ENCODE measurements at places on chromosomes 2 and 18.

DNA sequence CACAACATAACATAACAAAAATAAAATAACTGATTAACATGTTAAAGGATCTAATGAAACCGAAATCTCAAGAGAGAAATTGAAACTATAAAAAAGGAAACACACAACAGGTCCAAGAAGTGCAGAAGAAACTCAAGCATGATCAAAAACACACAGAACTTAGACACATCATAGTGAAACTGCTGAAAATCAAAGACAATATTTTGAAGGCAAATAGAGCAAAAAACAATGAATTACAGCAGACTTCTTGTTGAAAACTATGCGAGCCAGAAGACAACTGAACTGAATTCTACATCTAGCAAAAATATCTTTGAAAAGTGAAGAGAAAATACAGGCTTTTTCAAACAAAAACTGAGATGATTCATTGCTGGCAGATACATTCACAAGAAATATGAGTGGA, 61.3 kb downstream of the UGP2 start:
- DNase-seq: no peak

DNA sequence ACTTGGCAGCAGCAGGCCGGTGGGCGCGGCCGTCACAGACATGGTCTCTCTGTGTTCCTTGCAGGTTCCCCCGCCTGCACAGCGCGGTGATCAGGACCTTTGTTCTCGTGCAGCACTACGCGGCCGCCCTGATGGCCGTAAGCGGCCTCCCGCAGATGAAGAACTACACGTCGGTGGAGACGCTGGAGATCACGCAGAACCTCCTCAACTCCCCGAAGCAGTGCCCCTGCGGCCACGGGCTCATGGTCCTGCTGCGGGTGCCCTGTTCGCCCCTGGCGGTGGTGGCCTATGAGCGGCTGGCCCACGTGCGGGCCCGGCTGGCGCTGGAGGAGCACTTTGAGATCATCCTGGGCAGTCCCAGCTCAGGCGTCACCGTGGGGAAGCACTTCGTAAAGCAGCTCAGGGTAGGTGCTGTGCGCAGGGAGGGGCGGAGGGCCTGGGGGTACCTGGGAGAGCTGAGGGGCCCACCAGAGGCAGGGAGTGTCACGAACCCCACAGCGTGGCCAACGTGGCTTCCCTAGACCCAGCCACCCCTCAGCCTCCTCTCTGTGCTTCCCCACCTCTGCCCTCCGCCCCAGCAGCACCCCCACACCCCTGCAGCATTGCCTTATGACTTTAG, 59.3 kb downstream of the NTSR2 start:
- no peak for DNase-seq

- DNase-seq: no peak
These were observed 40.0 kb downstream of the AGAP1 start for GRCh38 chr2:235533616-235534385.

- no peak for DNase-seq
These were observed 160.5 kb upstream of the STK17B start for GRCh38 chr2:196331851-196332250.

DNA sequence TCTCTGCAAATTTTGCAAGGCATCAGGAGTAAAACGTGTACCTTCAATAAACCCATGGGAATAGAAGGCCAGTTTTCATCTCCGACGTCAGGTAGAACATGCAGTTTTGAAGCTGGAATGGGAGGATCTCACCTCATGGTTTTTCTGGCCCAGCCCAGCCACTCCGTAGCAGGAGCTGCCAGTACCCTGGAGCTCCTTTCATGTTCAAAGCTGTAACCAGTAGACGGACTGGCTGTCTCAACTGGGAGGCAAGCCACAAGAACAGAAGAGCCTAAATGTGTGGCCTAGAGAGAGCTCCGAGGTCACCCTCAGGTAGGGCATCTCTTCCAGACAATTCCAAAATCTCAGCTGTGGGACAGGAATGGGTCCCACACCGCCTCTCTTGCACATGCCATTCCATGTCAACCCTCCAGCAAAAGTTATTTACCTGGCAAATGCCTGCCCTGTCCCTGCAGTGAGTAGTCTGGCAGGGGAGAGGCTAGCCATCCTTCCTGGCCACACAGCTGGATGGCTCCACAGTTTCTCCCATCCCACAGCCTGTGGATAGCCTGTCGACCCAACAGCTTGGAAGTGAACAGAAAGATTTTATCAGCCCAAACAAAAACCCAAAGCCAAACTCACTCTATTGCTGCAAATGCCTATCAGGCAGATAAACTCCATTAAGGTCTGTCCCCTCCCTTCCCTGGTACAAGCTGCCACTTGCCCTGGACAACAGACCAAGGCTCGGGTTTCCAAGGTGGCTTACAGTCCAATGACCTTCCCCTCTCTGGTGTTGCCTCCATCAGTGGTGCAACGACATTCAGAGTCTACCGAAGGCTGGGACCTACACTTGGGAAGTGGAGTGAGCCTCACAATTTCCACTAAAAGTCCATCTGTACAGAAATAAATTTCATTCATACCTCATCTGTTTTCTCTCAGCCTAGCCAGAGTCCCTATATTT, 27.8 kb downstream of the CRACDL start:
- DNase-seq: no peak

- DNase-seq: no peak
These were observed 281.6 kb upstream of the STON1 start for GRCh38 chr2:48248251-48248933.

DNA sequence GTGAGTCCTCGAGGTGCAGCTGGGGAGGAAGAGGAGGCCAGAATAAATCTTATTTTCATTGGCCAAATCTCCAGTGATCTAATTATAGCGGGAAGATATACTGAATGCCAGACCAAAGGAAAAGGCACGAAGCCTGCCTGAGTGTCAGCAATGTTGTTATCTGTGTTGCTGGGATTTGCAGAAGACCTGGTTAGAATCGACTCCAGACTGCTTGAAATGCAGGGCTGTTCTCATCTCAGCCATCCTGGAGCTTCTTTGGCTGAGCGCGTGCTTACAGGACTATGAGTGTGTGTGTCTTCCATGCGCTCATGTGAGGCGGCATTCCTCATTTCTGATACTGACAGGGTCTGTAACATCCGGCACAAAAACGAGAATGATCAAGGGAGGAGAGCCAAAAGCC, 81.2 kb downstream of the TSN start:
- no peak for DNase-seq

DNA sequence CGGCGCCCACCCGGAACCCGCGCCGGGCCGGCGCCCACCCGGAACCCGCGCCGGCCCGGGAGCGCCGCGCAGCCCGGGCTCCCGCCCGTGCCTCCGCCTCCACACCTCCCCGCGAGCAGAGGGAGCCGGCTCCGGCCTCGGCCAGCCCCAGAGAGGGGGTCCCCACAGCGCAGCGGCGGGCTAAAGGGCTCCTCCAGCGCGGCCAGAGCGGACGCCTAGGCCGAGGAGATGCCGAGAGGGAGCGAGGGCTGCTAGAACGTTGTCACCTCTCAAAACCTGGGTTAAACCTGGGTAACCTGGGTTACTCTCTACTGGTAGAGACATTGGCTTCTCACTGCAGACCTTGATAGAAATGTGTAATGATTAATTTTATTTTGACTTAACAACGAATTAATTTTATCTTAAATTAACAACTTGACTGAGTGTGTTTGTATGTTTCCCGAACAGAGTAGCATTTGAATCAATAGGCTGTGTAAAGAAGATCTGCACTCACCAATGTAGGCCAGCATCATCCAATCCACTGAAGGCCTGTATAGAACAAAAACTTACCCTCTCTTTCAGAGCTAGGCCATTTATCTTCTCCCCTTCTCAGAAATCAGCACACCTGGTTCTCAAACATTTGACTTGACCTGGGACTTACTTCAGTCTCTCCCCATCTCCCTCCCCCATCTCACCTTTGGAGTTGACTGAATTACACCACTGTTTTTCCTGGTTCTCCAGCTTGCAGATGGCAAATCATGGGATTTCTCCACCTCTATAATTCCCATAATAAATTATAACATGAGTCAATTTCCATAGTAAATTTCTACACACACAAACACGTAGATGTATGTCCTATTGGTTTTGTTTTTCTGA, 242.7 kb downstream of the ASXL3 start:
- no peak for DNase-seq

- DNase-seq: no peak
These were observed 120.5 kb downstream of the PMAIP1 start for GRCh38 chr18:60020107-60020925.

DNA sequence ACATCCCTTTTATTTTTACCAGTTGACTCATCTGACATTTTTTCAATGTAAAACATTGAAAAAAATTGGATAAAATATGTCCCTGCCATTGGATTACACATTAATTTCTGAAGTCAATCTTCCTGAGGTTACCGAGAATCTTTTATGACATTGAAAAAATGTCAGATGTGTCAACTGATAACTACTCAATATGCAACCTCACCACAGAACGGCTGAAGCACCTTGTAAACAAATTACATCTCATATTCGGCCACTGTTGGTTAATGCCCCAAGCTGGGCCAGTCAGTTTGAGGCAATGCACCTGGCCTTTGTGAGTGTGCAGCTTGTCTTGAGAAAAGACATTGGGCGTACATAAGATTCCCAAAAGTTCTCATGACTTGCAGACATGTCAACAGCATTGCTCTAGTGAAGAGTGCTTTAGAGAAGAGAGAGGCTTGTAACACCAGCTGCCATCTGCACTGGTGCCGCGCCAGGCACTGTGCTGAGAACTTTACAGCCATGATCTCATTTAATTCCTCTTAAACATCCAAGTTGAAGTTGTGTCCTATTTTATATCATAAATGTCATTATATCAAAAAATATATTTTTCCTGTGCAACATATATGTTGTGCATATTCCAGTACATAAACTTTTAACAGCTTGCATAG, 112.7 kb upstream of the SLC35G4 start:
- no peak for DNase-seq

DNA sequence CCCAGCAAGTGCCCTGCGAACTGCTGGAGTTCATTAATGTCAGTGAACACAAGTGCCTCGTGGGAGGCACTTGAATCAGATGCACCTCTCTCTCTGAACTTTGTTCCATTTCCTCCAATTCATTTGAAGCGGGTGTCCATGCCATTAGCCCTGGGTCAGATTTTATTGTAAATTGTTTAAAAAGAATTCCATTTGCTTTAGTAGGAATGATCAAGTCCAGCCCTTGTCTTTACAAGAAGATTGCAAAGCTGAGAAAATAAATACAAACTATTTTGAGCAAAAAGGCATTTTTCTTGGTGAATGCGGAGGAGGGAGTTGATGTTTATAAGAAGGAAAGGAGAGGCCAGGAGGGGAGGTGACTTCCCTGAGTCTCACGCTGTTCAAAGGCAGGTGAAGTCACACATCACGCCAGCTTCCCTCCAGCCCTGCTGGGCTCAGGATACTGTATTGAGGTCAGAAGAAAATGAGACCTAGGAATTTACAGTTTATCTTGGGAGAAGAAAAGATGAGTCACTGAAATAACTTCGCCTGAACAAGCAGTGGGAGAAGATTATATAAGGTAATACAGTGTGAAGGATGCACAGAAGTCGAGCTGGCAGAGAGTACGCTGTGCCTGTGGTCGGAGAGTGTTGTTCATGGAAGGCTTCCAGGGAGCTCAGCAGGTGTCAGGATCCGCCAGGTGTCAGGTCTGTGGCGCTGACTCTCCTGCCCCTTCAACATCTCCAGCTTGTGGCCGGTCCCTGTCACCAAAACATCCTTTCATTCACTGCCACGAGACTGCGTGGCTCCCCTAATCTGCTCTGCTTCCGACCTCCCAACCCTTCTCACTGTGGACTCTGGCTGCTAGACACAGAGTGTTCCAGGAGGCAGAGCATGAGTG, 36.5 kb downstream of the EFR3B start:
- DNase-seq: no peak

GRCh38 chr2:156476850-156477206, 40.6 kb downstream of the GPD2 start:
- DNase-seq: no peak

- no peak for DNase-seq
These were observed 352.6 kb downstream of the SS18 start for GRCh38 chr18:25737710-25738311.

- DNase-seq: no peak
These were observed 57.9 kb downstream of the SNORC start for GRCh38 chr2:232927793-232928550.

DNA sequence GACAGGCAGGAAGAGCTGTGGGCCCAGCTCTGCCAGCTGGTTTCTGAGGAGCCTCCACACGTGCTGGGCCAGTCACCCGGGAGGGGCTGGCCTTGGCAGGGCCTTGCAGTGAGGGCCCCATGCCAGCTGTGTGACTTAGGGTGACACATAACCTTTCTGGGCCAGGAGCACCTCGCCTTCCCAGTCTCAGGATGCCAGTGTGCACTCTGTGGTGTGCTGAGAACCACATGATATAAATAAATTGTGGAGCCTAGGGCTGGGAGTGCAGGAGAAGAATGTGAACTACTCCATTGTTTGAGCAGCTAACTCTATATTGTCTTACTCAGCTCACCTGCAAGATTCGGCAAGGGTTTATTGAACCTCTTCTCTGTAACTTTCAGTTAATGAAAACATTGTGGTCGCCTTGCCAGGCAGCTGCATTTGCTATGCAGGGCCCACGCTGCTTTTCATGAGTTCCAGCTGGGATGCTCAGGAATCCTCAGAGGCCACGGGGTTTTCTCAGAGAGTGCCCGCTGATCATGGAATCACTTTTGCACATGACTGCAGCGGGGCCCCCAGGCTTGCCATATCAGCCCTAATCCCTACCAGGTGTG, 222.3 kb downstream of the SH3RF3 start:
- no peak for DNase-seq

- no peak for DNase-seq
These were observed 63.6 kb upstream of the ACSL3 start for GRCh38 chr2:222797261-222797660.

- no peak for DNase-seq
These were observed 40.6 kb downstream of the EHD3 start for GRCh38 chr2:31274401-31275075.

DNA sequence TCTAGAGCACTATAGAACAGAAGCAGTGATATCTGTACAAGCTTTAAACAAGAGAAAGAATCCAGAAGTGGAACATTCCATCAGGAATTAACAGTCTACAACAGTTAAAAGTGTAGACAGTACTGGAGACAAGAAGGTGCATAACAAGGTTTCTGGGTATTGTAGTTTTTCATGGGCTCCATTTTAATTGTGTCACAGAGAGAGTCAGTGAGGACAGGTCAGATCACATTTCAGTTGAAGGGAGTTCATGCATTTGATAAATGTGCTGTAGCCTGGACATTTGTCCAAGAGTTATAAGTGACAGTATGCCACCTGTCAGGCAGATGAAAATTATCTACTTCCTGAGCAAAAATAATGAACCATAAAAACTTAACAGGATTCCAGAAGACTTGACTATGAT, 328.6 kb downstream of the CNTNAP5 start:
- DNase-seq: no peak

GRCh38 chr2:130834091-130834930, 2.4 kb upstream of the ARHGEF4 start:
- DNase-seq: no peak

- DNase-seq: no peak
These were observed 17.5 kb downstream of the IGFBP2 start for GRCh38 chr2:216650626-216651257.

Measured in CD4-positive, alpha-beta T cell treated with Interleukin-12 subunit alpha and Interleukin-12 subunit beta, for 1 hour (primary cell).